ENCODE measurements at places on chromosomes 7 and 10.

GRCh38 chr7:28926871-28927597 lies 31.1 kb downstream of the TRIL start:
- DNase-seq = peak; percentile 30

DNA sequence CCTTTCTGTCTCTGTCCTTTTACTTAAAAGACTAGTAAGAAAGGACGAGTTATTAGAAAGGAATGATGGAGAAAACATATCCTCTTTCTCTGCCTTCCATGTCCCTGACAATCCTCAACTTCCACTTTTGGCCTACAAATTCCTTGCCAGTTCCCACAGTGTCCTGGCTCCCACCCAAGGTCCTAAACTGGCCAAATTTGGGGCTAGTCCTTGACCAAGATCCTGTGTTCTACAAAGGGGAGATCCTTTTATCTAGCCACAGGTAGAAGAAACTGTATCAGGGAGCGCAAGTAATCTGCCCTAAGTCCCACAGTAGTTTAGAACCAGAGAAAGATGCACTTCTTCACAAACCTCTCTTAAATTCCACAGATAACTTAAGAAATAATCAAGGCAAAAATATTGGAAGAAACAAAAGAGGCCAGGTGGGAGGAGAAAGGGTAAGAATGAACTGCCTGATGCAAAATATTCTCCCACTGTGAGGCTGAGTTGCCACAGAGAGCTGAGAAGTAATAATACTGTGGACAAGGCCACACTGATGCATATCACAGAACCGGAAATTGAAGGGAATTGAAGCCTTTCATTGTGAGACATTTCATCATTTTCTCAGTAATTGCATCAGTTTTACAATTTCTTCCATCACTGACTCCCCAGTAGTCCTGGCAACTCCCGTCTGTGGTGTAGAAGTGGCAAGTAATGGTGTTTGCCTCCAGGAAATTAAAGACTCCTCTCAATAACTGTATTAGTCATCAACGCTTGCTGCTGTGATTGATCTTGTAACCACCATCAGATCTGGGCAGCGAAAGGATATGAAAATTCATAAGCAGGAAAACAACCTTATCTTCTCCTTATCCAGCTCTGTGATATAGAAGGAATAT lies 47.2 kb downstream of the DNAJC12 start:
- DNase-seq = no peak

GRCh38 chr10:100043344-100043743 lies 33.6 kb upstream of the DNMBP start:
- DNase-seq = no peak

GRCh38 chr10:76649723-76650127 lies 987.9 kb downstream of the KCNMA1 start:
- no peak for DNase-seq

- no peak for DNase-seq
Observed at GRCh38 chr7:46224363-46224762, 303.3 kb upstream of the IGFBP3 start.

DNA sequence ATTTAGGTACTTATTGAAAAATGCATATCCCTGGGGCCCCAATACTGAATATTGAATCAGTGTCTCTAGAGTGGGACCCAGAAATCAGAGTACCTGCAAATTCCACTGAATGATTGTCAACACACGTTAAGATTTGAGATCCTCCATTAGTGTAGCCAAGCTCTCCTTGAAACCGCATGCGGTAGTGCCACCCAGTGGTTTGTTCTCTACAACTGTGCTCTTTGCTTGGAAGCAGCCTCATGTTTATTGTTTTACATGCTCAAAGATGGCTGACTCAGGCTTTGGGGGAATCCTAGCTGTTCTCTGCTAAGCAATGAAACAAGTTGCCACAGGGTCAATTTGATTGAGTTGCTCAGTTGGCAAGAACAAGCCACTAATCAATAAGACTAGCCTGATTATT lies 340.2 kb upstream of the CELF2 start:
- no peak for DNase-seq

Data from activated CD8-positive, alpha-beta memory T cell treated with anti-CD3 and anti-CD28 coated beads, Interleukin-2, amount 50 U/mL, for 4 hours (primary cell).